Breast epithelium (tissue), 4 donors: ENCODE measurements at places on chromosomes 7 and 10. TPM values are rescaled to one million over a fixed set of nuclear protein-coding genes. Genes with fewer than 3 reads are reported as not detected.

GSTO2 gene
- 0.48 TPM for total RNA-seq

ASB10 gene
- total RNA-seq = not detected

DNA sequence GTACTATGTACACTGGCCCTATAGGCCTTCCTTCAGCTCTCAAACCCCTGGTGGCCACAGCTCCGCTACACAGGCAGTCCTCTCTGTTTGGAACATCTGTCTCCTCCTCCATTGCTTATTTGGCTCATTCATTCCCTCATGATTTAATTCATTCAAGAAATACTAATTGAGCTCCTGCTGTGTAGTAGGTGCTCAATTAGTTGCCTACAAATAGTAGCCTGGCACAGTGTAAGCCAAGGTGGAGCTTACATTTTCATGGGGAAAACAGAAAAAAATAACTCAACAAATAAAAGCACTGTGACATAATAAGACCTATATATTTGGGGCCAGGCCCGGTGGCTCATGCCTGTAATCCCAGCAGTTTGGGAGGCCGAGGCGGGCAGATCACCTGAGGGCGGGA lies 3.4 kb upstream of the FIS1 start:
- DNase-seq = no peak

DNA sequence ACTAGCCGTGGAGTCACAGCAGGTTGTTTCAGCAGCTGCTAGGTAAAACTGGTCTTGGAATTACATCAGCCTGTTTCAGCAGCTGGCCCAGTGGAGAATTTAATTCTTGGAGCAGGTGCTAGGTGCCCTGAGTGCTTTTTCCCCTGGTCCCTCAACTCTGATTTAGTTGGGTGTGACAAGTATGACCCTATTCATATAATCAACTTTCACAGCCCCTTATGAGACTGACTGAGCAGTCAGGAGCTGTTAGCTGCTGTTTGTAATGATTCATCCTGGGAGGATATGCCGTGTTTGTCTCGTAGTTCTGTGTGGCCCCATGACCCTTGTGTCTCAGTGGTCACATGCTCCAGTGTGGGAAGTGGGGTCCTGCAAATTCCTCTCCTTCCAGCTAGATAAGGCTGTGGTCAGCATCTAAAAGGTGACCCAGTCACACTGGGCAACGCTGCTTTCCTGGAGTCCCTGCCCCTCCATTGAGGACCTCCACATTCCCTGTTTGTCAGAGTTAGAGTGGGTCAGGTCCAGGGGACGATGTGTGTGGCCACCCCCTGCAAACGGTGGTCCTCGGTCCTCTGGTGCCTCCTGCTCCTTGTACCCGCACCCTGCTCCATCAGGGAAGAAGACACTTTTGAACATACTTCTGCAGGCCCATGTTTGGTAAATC lies 28.3 kb downstream of the TBATA start:
- DNase-seq = no peak

GRCh38 chr10:113292743-113293142 lies 260.1 kb upstream of the HABP2 start:
- no peak for DNase-seq
